Activated CD4-positive, alpha-beta T cell treated with anti-CD3 and anti-CD28 coated beads for 36 hours (primary cell): ENCODE measurements at places on chromosomes 11 and 22. TPM values are rescaled to one million over a fixed set of nuclear protein-coding genes. Genes with fewer than 3 reads are reported as not detected.

Gene MYOD1
- total RNA-seq, result not detected

Gene OR51G2
- total RNA-seq, result not detected

Gene TEAD1
- 0.65 TPM for total RNA-seq

- DNase-seq, result no peak
Observed at GRCh38 chr22:37420686-37421467, 6.4 kb downstream of the ELFN2 start.

- no peak for DNase-seq
Observed at GRCh38 chr22:43828998-43829782, 17.1 kb upstream of the EFCAB6 start.
